ENCODE measurements at places on chromosomes 2 and 18.

GRCh38 chr2:226902041-226902966 lies 66.5 kb downstream of the RHBDD1 start:
- no peak for DNase-seq

DNA sequence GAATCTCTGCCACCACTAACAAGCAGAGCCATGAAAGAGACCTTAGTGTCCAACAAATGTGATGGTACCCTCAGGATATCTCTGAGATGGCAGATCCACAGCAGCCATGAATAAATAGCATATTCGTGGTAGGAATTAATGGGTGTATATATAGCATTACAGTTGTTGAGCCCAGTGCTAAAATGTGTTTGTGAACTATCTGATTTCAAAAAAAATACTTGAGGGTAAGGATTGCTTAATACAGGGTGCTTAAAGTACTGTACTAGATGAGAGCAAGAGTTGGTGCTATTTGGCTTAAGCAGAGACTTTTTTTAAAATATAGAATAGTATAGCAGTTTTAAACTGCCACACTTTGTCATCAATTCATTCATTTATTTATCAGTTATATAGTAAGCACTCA lies 101.5 kb upstream of the GALNT5 start:
- no peak for DNase-seq

- DNase-seq = no peak
These were observed 70.2 kb upstream of the DOK6 start for GRCh38 chr18:69330385-69331005.

GRCh38 chr2:237264480-237265219 lies 149.3 kb downstream of the COL6A3 start:
- no peak for DNase-seq

- DNase-seq = no peak
These were observed 99.5 kb downstream of the TAF4B start for GRCh38 chr18:26325771-26326170.

DNA sequence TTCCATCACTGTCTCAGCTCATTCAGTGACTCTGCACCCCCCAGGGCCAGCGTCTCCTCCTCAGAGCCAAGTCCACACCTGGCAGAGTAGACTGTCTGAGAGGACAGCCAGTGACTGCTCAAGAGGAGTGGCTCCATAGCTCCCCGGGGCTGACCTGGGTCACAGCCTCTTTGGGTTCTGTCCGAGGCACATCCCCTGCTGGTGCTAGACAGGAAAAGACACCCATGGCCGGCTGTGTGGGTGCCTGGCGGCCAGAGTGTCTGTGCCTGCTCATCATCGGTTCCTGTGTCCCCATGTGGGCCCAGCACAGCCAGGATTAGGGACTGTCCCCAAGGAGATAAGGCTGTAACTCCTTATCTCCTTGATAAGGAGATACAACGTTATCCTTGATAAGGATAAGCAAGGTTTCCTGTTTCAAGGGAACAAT lies 3.5 kb upstream of the CROCC2 start:
- no peak for DNase-seq

GRCh38 chr2:2743164-2743571 lies 412.1 kb upstream of the MYT1L start:
- DNase-seq = no peak

- no peak for DNase-seq
These were observed 559.2 kb downstream of the RNF144A start for GRCh38 chr2:7476371-7476770.

DNA sequence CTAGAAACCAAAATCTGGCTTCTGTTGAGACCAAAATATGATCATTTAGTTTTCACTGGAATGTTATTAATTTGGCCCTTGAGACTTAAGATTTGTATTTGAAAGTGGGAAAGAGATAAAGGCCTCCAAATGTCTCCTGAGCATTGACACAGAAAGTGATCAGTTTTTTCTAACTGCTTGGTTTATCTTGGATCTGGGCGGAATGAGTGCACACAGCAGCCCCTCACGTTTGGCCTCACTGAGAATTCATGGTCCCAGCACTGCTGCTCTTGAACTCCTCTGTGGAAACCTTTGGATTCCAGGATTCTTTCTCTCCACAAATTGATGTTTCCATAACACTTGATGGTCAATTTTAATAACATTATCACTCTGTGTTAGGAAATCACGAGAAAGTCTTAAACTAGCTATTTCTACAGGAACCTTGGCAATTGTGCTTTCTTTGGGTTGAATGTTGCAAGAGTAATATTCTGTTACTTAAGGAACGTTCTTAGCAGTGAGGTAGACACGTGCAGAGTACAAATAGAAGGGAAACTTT lies 180.3 kb upstream of the BCL2L11 start:
- no peak for DNase-seq

GRCh38 chr2:52264488-52264887 lies 1232.6 kb upstream of the NRXN1 start:
- no peak for DNase-seq

DNA sequence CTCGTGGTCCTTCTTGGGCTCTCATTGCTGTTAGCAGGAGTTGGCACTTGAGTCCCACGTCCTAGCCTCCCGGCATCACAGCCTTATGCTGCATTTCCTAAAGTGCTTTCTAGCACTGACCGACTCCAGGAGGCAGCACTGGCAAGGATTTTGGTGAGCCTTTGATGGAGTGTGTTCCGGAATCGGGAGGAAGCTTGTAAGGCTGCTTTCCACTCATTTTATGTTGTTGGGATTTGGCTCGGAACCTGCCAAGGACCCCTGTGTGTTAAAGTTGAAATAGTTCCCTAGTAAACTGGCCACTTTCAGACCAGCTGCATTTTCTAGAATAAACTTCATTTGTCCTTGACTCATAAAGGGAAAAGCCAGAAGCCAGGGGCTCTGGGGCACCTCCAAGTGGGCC lies 88.9 kb downstream of the AGAP1 start:
- no peak for DNase-seq

DNA sequence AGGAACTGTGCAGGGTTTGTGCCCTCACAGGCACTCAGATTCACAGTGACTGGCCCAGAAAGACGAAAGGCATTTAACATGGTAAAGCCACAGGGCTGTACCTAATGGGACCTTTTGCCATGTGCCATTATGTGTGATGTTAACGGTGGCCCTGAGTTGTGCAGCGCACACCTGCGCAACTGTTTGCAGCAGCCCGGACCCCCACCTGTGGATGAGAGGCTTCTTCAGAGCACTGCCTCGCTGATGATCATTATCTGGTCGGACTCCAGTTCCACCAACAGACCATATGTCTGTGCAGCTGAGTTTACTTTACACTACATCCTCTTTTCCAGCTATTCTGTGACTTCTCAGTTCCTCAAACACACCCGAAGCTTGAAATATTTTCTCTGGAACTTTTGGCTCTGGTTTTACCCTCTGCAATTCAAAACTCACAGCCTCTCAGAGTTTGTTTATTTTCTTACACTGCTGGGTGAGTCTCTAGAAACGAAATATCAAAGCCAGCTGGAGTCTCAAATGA lies 35.6 kb upstream of the UBE2F start:
- no peak for DNase-seq

GRCh38 chr2:25692143-25692542 lies 18.8 kb upstream of the DTNB start:
- DNase-seq = no peak

All from stimulated activated CD4-positive, alpha-beta T cell treated with anti-CD3 and anti-CD28 coated beads, Interleukin-2, amount 100 ng/mL, for 48 hours (primary cell).